ENCODE measurements at places on chromosomes 6 and 20.

GRCh38 chr20:32970115-32970972 lies 33.9 kb downstream of the SUN5 start:
- no peak for DNase-seq

- DNase-seq: no peak
Measured at GRCh38 chr6:37960139-37960935, 140.8 kb downstream of the ZFAND3 start.

GRCh38 chr6:115613488-115613887 lies 447.2 kb downstream of the FRK start:
- no peak for DNase-seq

DNA sequence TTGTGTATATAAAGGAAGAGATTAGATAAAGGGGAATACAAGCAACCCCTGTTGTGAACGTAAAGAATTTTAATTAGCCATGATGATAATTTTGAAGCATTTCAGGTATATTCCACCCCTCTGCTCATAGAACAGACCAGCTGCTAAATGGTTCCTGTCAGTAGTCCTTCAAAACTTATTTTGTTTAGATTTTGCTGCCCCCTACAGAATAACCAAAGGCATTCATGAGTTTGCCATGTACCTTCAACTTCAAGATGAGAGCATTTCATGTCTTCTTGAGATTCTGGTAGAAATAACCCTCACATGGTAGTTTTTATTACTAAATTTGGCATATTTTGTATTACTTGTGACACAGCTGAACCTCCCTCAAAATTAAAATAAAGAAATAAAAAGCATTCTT lies 1586.7 kb downstream of the HACE1 start:
- DNase-seq: no peak

GRCh38 chr6:140636271-140636907 lies 1261.9 kb upstream of the CITED2 start:
- DNase-seq: no peak

DNA sequence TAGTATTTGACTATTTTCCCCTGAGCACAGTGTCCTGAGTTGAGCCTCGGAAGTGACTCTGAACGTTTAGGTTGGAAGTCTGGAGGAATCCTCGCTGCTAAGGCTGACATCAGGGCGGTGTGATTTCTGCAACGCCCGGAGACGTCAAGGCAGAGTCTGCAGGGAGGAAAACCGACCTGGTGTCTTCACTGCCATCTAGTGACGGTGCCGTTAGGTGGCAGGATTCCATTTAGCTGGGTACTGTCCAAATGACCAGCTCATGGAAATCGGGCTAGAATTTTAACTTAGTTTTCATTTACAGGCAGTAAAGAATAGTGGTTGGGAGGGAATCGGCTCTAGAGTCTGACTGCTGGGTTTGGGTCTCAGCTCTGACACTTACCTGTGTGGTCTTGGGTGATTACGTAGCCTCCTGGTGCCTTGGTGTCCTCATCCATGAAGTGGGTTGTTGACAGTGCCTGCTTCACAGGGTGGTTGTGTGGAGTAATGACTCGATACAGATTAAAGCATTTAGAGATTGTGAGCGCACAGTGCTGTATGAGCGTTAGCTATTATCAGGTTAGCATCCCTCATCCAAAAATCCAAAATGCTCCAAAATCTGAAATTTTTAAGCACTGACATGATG lies 35.0 kb downstream of the FOXF2 start:
- DNase-seq: no peak

GRCh38 chr6:31402324-31403282 lies 792 bp upstream of the MICA start:
- DNase-seq: no peak

DNA sequence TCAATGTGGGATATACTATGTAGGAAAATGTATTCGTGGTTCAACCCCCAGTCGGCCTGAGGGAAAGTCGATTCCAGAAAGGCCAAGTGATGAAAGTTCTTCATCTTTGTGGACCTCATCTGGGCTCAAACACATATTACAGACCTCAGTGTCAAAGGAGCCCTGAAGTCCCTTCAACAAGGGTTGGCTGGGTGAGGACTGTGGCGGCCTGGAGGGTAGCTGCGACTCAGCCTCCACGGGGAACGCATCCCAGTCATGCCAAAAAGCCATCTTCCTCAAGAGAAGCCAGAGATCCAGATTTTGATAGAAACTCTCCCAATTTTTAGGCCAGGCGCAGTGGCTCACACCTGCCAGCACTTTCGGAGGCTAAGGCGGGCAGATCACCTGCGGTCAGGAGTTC lies 158.6 kb upstream of the PTPN1 start:
- DNase-seq: no peak

DNA sequence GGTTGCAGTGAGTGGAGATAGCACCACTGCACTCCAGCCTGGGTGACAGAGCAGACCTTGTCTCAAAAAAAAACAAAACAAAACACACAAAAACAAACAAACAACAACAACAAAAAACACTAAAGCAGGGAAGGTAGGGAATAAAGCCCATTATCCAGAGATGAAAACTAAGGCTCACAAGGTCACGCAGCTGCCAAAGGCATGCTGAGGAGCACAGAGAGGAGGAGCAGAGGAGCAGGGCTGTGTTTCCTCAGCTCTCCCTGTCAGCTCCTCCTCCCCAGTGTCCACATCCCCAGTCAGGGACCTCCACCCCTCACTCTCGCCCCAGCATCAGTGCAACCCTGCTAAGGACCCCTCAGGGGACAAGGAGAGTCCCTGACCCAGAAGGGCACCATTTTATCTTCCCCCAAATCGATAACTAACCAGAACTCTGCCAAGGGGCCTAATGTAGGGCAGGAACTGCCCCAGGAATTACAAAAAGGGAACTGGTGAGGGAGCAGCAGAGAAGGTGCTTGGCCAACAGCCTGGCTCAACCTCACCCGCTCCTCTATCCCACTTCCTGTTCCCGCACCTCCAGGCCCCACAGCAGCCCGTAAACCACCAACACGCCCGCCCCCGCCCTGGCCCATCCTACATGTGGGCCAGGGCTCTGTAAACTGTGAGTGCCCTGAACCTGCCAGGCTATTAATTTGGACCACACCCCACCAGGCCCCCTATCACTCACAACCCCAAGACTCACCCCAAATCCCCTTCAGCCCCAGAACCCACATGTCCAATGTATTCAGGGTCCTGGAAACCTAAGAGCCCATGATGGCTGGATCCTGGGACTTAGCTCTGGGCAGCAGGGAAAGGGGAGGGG lies 9.0 kb downstream of the TEAD3 start:
- DNase-seq: peak; percentile 68

GRCh38 chr6:107715550-107716321 lies 108.4 kb downstream of the SCML4 start:
- no peak for DNase-seq

DNA sequence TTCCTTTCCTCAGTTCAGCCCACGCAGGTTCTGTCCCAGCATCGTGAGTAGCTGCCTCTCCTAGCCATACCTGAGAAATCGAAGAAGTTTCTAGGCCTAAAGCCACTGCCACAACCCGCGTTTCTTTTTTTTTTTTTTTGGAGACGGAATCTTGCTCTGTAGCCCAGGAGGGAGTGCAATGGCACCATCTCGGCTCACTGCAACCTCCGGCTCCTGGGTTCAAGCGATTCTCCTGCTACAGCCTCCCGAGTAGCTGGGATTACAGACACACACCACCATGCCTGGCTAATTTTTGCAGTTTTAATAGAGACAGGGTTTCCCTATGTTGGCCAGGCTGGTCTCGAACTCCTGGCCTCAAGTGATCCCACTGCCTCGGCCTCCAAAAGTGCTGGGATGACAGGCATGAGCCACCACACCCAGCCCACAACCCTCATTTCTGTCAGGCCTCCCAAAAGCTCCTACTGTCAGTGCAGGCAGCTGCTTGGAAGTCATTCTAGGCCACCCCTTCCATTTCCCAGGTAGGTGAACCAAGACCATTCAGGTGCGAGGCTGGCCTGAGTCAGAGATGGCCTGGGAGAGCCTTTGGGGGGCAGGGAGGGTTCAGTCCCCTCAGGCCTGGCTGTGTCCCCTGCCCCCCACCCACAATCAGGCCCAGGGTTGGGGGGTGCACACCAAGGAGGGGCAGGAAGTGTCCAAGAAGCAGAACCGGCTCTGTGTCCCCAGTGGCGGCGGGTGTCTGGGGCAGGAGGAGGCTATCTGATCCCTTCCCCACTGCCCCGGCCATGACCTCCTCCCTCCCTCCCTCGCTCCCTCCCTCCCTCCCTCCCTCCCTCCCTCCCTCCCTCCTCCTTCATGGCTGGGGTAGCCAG lies 47.2 kb downstream of the NOL4L start:
- DNase-seq: no peak

- DNase-seq: no peak
Measured at GRCh38 chr6:142378138-142378875, 76.5 kb downstream of the ADGRG6 start.

- DNase-seq: no peak
Measured at GRCh38 chr6:84361372-84362192, 134.1 kb upstream of the CEP162 start.

- DNase-seq: no peak
Measured at GRCh38 chr6:114707081-114707620, 364.3 kb upstream of the HS3ST5 start.

GRCh38 chr6:134932535-134933470 lies 17.1 kb downstream of the ALDH8A1 start:
- DNase-seq: no peak

DNA sequence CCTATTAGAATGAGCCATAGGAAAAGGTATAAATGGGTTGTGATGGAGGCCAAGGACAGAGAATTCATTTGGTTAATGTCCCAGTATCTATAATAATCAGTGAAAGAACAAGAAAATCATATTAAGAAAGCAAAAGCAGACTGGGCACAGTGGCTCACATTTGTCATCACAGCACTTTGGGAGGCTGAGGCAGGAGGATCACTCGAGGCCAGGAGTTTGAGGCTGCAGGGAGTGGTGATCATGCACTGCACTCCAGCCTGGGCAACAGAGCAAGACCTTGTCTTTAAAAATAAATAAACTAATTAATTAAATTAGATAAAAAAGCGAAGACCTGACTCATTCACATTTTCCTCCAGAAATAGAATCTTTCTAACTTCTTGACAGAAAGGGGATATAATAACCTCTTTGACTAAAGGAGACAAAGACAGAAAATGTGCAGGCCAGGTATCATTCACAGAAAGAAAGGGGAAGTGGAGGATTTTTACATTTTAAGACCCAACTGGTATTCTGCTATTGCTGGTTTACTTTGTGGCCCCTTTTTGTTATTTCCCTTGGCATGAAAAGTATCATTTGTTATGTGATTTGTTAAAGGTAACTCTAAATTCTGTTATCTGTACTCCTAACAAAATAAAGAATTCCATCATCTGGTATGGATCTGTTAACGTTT lies 31.9 kb upstream of the MAPK13 start:
- DNase-seq: no peak

DNA sequence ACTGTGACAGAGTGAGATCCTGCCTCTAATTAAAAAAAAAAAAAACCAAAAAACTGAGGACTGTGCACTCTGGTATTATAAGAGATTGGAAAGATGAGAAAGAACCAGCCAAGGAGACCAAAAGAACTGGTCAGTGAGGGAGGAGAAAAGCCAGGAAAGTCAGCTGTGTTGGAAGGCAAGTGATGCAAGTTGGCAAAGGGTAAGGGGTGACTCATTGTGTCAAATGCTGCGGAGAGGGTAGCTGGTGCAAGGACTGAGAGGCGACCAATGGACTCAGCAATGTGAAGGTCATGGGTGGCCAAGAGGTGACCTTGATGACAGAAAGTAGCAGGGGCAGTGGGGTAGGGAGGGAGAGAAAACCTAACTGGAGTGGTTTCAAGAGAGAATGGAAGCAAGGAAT lies 27.4 kb upstream of the LRRN4 start:
- DNase-seq: no peak

DNA sequence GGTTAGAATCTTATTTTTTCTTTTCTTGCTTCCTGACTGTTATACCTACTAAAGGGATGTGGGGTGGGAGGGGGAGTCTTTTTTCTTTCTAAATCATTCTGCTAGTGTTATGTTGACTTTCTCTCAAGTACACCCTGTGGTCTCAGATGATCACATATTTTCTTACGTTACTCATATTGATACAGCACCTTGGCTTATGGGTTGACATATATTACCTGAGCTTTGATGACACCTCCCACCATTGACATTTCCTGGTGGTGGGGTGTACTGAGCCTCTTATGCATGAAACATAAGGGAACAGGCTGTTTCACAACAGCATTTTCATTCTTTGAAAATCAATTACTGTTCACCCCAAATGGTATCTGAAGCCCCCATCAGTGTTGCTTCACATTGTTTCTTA lies 169.8 kb downstream of the MMS22L start:
- no peak for DNase-seq

DNA sequence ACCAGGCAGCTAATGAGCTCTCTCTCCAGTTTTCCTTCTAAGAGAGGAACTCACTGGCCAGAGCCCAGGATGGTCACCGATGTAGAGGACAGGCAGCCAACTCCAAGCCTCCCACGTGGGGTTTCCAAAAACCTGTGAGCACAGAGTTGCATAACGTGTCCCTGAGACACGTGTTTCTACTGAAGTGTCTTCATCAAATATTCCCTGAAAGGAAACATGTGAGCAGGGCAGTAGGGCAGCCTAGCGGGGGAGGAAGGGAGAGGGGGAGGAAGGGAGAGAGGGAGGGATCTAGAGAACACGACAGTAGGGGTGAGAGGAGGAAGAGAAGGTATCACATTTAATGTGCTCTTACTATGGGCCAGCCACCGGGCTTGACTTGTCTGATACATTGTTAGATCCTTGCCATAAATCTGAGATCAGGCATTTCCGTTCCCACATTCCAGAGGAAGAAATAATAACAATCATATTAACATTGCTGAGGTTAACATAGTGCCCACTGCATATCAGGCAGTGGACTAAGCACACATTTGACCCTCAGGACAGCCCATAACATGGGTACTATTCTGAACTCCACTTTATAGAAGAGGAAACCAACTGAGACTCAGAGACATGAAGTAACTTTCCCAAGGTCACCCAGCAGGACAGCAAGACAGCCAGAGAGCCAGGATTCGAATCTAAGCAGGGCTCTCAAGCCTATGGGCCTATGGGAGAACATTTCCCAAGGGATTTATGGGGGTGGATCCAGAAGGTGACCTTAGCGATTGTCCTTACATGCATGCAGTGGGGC lies 4.5 kb upstream of the SYS1 start:
- no peak for DNase-seq

DNA sequence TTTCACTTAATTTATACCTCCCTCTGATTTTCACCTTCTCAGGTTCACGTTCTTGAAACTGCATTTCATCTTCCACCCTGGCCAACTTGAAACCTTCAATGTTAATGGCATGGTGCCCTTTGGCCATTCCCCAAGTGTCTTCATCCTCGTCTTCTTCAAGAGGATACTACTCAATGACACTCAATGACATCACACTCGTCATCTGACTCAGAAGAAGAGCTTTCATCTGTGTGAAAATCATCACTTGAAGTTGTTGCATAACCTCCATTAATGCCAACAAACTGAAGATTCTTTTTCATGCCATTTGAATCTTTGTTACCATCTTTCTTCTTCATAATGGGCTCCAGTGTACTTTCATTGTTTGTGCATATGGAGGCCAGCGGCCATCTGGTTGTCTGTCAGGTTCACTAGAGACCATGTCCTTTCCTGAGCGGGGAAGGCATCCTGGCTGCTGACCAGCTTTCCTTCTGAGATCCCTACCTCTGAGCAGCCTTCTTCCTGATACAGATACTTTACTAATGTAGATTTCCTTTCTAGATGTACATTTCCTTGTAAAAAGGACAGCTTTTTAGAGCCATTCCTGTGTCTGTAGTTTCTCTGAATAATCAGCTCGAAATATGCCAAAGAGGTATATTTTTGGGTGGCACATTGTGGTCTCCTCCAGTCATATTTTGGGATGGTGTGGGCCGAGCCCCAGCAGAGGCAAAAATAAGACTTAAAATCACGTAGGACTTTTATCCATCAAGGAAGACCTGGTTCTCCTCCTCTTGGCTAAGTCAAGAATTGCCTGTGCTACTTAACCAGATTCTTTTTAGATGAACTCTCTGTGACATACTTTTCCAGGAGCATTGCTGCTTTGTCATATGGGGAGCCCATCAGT lies 21.3 kb downstream of the TRMT6 start:
- DNase-seq: no peak

Measured in GDM1 (cell line).